Hypothalamus (tissue), 51 donors: ENCODE measurements at places on chromosomes 11 and 22.

DNA sequence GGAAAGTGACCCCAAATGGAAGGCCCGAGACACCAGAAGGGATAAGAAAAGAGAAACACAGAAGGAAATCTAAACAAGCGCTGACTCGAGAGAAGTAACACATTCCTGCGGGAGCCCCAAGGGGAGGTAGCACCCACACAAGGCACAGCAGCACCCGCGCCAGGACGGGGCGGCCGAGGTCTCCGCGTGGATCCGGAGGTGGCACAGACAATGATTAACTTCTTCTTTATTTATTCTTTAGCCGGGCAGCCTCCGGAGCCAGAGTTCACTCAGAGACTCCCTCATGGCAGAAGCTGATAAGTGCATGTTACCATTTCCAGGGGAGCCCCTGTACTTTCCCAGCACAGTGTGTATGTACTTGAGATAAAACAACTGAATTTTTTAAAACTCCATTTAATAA lies 5.1 kb downstream of the TOLLIP start:
- no peak for DNase-seq

- DNase-seq, result no peak
Measured at GRCh38 chr11:9576701-9577381, 3.4 kb downstream of the WEE1 start.

DNA sequence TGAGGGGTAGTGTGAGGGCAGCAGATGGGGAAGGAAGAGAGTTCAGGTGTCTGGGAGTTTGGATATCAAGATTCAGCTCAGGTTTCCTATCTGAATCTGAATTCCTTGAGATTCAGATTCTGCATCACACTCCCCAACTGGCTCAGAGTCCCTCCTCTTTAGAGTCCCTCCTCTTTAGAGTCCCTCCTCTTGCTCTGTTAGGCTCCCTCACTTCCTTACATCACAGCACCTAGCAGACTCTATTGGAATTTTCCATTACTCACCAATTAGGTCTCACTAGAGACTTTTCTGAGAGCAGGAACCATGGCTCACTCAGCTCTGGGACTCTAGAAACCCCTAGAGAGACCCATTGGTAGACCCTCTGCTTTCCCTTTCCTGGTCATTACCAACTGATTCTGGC lies 303.4 kb upstream of the SYN3 start:
- DNase-seq, result no peak

GRCh38 chr11:116503216-116504160 lies 269.3 kb downstream of the BUD13 start:
- no peak for DNase-seq

GRCh38 chr11:72045849-72046248 lies 34.5 kb downstream of the NUMA1 start:
- no peak for DNase-seq

- no peak for DNase-seq
Measured at GRCh38 chr22:20576445-20576816, 69.0 kb downstream of the MED15 start.

DNA sequence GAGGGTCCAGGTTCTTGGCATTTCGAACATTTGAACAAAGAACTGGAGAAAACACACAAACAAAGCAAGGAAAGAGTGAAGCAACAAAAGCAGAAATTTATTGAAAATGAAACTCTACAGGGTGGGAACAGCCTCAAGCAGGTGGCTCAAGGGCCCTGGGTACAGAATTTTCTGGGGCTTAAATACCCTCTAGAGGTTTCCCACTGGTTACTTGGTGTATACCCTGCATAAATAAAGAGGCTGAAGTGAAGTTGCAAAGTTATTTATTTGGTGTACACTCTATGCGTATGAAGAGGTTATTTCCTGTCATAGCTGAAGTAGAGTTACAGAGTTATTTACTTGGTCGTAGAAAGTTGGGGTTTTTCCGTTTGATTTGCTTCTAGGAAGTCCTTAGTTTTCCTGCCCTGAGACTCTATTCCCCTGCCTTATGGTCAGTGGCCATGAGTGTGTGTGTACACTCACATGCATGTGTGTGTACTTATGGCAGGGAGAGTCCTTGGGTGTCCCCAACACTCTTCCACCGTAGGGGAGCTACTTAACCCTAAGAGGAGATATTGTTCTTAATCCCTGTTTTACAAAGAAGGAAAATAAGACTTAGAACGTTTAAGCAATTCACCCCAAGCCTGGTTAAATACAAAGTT lies 5.6 kb upstream of the SMCO4 start:
- DNase-seq, result no peak

- no peak for DNase-seq
Measured at GRCh38 chr22:47153854-47154525, 391.5 kb downstream of the TBC1D22A start.

DNA sequence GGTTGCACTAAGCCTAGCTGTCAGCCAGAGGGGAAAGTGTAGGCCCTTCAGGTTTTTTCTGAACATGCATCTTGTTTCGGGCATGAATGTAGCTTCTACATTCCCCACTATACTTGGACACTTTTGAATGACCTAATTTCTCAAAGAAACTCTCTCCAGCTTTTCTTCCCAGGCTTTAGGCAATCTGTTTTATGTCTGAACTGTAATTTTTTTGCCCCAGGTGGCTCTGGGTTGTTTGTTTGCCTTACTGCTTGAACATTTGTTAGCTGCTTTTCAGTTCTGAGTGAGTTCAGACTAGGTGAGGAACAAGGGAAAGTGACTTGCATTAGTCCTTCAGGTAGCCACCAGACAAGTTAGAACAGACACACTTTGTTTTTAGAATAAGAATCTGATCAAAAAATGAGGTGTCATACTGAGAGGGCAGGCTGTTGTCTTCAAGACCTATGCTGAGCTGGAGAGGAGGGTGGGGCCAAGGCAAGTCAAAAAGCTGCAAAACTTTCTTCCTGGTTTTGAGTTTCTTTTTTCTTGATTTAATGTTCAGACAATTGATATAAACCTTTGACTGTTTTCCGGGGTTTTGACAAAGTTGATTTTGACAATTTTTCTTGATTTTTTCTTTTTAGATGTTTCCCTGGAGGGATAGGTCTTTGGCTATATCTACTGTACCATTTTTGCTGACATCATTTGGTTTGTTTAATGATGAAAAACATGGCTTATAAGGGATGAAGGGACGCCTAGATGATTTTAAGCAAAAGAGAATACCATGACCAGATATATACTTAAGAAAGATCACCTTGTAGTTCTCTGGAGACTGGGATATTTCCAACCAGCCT lies 182.8 kb downstream of the WNT11 start:
- no peak for DNase-seq

GRCh38 chr11:55707029-55707428 lies 45.0 kb downstream of the OR4C6 start:
- no peak for DNase-seq

DNA sequence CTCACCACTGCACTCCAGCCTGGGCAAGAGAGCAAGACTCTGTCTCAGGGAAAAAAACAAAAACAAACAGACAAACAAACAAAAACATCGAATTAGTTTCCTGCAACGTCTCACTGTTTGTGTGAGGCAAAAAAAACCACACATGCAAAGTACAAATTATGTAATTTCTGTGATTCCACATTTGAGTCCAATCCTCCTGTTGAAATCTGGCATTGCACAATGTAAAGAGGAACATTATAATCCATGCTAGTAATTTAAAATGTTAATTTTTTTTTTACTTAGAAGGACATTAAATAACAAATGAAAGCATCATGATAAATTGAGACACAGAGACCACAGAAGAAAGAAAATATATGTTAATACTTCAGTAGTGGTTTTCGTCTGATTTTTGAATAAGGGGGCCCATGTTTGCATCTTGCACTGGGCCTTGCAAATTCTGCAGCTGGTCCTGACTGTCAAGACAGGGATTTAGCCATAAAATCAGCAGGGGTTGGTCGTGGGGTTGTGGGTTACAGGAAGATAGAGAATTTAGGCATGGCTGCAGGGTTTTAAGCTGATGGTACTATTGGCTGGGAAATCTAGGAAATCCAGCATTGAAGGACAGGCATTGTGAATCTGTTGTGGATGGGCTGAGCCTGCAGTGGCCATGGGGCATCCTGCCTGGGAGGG lies 102.6 kb upstream of the ALDH3B2 start:
- DNase-seq, result no peak

DNA sequence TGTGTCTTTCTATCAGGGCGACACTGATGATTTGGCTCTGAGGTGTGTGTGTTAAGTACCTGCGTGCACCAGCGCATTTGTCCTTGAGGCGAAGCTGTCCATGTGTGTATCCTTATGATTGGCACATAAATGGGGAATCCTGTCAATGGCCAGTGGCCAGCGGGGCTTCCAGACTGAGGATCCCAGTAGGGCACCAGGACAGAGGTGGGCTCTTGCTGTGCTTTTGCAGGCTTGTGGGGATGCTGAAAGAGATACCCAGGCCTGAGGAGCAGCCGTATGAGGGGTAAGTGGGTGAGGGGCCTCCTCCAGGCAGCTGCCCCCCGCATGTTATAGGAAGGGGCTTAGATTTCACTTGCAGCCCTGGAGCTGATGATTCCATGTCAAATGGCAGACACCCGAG lies 156.8 kb downstream of the ST3GAL4 start:
- DNase-seq, result no peak

DNA sequence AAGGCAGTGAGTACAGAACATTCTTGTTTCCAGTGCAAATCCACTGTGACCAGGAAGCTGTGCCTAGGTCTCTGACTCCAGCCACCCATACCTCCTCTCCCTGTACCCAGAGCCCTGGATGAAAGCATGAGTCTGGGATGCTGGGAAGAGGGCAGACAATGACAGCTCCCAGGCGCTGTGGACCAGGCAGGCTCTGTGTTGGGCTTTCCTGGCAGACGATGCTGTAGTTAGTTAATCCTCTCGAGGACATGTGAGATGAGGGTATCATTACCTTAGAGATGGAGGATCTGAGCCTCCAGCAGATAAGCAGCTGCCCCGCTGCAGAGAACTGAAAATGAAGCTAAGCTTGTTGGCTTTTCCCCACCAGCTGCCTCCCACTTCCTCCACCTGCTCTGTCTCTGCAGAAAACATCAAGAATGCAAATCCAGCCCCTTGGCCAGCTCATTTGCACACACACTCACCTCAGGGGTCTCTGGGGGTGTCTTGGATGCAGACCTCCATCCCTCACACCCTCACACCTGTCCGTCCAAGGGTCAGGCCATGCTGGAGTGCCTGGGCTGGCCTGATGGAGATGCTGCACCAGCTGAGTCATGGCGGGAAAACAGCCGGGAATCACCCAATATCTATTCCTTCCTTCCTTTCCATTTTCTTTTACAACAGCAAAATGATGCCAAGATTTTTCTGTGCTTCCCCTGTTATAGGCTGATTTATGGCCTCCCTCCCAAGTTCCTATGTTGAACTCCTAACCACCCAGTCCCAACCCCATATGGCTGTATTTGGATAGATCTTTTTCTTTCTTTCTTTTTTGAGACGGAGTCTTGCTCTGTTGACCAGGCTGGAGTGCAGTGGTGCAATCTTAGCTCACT lies 94.9 kb upstream of the SEPTIN5 start:
- no peak for DNase-seq

DNA sequence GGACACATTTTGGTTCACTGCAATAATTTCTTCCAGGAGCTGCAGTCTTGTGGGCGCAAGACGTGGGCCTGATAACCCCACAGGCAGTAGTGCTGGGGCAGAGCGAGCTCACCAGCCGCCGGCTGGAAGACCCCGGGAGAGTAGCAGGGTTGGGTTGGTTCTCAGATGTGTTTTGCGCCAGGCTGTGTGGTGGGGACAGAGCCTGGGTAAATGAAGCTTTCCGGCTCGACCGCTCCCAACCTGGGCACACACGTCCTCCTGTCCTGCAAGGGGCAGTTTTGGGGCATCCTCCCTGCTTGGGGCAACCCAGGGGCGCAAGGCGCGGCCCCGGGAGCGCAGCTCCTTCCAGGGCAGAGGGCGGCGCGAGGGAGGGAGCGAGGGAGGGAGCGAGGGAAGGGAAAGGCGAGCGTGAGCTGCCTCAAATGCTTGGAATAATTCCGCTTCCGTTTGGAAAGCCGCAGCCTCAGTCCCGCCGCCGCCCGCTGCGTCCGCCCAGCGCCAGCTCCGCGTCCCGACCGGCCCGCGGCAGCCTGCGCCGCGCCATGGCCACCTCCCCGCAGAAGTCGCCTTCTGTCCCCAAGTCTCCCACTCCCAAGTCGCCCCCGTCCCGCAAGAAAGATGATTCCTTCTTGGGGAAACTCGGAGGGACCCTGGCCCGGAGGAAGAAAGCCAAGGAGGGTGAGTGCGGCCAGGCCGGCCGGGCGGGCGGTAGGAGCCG lies at the start of gene PARVA:
PARVA (plus strand) TSS at position 466 of the 718 bp plus-strand sequence; CDS start at position 543, 77 bp downstream.
- peak; percentile 49 for DNase-seq

- no peak for DNase-seq
Measured at GRCh38 chr11:11401960-11402535, 49.0 kb upstream of the CSNK2A3 start.

DNA sequence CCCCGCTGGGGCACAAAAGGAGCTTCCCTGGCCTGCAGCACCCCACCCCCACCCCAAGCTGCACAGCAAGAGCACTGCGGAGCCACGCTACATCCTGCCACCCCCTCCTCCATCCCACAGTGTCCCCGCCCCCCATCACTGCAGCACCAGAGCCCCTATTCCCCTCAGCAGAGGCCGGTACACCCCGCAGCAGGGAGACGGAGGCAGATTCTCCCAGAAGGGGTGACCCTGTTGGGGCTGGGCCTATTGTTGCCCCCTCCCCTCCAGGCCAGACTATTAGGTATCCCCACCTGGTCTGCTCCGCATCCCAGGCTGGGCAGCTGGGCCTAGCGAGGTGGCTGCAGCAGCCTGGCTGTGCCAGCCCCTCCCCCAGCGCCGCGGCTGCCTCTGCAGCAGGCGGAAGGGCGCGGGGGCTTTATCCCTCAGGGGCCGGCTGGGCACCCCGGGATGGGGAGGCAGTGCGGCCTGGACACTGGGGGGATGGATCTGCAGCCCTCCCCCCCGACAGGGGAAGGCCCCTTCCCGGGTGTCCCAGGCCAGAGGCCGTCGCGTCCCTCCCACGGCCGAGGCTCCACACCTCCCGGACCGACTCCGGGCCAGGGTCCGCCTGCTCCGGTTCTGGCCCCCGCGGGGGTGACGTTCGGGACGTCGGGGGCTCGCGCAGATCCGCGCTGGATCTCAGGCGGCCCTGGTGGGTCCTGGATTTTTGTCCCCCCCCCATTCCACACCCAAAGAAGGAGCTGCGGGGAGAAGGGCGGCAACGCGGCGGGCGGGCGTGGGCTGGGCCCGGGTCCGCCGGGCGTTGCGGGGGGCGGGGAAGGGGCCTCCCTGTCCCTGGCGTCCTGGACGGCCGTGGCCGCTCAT lies 943 bp downstream of the DUSP8 start:
- no peak for DNase-seq

DNA sequence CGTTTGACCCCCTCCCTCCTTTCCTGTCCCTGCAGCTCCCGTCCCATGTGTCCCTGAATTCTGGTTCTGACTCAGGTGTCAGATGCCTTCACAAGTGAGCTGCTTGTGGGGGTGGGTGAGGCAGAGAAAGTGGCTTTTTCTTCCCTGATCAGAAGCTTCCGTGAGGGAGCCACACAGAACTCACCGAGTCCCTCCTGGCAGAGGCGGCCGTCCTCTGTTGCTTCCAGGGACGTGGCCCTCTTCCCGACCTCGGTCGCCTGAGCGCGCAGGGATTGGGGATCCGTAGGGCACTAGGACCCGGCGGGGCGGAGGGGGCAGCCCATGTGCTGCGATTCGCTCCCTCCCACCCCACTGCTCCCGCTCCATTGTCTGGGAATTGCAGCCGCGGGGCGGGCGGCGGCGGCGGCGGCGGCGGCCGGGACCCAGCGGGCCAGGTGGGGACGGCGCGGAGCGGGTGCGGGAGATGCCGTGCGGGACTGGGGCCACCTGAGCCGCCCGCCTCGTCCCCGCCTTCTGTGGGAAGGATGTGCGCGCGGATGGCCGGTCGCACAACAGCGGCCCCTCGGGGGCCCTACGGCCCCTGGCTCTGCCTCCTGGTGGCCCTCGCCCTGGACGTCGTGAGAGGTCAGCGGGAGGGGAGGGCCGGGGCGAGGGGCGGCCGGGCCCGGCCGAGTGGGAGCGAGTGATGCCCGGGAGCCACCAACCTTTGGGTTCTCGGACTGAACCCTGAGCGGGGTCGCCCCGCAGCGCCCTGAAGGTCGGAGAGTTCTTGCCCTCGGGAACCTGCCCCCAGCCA lies at the start of gene TMEM132A:
TMEM132A (plus strand) TSS at position 351 of the 796 bp plus-strand sequence; CDS start at position 525, 174 bp downstream.
- DNase-seq, result peak; percentile 62
